ENCODE measurements at places on chromosomes 11 and 22.

DNA sequence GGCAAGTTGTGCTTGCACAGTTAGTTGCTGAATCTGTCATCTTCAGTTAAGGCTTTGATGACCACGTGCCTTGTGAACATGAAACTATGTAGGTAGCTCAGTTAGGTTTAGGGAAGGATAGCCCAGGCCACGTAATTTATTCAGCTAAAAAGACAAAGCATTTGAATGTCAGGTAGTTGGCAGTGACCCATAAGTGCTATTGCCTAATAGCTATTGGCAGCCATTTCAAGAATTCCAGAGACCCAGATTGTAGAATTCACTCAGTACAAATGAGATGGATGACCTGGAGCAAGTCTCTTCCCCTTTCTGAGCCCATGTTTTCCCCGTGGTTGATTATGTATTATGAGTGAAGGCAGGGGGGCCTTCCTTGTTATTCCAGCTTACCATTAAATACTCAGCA lies 265.3 kb upstream of the ANO5 start:
- DNase-seq: no peak

GRCh38 chr11:44750551-44751465 lies 24.0 kb downstream of the TSPAN18 start:
- DNase-seq: no peak

DNA sequence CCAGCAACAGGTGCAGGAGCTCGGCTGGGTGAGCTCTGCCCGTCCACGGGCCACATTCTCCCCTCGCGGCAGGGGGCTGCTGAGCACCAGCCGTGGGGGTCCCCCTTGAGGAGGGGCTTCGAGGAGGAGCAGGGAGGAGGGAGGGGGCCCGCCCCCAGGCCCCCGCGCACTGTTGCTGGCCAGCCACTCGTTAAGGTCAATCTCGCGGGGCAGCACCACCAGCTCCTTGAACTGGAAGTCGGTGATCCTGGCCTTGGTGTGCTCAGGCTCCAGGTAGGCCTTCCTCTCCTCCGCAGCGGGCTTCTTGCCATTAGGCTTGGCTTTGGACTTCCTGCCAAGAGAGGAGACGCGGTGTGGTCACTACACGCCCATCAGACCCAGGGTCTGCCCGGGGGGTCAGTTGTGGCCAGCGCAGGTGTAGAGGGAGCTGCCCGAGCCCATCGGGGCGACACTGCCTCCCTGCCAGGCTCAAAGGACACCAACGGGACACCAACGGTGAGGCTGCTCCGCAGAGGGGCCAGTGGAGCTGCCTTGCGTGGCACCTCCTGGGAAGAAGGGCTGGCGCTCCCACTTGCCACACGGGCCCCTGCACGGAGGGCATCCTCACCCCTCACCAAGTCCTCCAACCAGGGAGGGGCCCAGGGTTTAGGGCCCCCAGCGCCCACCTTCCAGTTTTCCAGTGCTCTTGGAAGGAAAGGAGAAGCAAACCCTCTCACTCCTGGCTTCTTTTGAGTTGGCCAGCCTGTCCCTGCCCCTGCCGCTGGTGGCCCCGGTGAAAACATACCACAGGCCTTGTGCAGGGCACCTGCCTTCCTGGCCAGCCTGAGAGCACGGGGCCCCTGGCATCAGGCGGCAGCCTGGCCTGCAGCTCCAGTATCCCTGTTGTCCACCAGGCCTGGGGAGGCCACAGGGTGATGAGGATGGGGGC lies 5.8 kb downstream of the MOB2 start:
- DNase-seq: no peak

GRCh38 chr22:35377735-35378134 lies 3.2 kb upstream of the HMOX1 start:
- no peak for DNase-seq

GRCh38 chr22:41826430-41827383 lies 6.2 kb upstream of the SREBF2 start:
- no peak for DNase-seq

DNA sequence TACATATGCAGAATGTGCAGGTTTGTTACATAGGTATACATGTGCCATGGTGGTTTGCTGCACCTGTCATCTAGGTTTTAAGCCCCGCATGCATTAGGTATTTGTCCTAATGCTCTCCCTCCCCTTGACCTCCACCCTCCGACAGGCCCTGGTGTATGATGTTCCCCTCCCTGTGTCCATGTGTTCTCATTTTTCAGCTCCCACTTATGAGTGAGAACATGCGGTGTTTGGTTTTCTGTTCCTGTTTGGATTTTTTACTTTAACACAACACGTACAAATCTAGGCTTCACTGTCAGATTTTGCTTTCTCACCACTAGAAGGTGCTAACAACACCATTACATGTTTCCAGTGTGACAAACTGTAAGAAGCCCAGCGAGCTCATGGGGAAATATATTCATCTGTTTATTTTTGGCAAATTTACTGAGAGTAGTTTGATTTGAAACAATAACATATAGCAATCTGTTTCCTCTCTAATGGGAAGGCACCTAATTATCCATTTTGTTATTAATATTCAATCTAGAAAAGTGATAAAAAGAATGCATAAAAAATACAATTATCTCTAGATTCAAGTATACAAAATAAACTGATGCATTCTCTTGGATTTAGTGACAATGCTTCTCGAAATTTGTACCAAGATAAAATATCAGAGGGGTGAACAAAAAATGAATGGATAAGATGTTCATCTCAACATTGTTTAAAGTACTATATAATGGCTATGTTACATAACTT lies 23.2 kb upstream of the BIRC3 start:
- no peak for DNase-seq

DNA sequence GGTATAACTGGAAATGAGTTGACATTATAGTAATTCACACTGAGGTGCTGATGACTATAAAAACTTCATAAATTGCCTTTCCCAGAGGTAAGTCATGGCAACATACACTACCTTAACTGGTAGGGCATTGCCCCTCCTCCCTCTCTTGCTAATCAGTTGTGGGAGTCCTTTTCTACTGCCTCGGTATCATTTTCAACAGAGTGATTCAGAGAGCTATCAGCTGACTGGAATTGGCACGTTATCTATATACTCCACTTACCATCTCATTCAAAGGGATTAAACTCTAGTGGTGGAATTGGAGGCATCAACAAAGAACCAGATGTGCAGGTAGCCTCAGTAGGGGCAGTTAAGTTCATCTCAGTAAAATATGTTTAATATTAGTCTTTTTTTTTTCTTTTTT lies 8.0 kb upstream of the NUP160 start:
- DNase-seq: no peak

DNA sequence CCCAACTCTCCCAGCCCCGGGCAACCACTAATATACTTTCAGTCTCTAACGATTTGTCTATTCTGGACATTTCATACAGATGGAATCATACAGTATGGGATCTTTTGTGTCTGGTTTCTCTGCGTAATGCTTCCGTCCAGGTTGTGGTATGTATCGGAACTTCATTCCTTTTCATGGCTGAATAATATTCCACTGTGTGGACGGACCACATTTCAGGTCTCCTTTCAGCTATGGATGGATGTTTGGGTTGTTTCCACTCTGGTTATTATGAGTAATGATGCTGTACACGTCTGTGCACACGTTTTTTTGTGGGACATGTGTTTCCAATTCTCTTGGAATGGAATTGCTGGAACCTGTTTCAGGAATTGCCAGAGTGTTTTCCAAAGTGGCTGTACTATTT lies 17.4 kb upstream of the CPT1A start:
- no peak for DNase-seq

- no peak for DNase-seq
Measured at GRCh38 chr11:92480499-92480898, 255.9 kb downstream of the FAT3 start.

- no peak for DNase-seq
Measured at GRCh38 chr11:5178046-5178837, 22.2 kb downstream of the OR51V1 start.

- DNase-seq: no peak
Measured at GRCh38 chr22:44142421-44143104, 38.2 kb upstream of the PARVG start.

- no peak for DNase-seq
Measured at GRCh38 chr11:105393326-105393725, 216.5 kb upstream of the GRIA4 start.

DNA sequence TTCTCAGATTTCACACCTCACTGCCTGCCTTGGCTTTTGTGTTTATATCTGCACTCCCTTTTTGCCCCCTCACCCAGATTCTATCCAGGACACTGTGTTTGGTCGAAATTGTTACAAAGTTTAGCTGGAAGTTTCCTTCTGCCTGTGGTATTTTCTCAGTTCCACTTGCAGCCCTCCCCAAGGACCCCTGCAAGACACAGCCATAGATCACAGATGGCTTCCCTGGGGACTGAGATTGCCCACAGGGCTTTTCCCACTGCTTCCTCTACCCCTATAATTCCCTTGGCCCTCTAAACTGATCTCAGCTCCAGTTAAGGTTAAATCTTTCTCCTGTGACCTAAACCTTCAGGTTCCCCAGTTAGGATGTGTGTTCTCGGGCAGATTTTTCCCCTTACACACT lies 146.1 kb upstream of the C11orf87 start:
- DNase-seq: no peak

DNA sequence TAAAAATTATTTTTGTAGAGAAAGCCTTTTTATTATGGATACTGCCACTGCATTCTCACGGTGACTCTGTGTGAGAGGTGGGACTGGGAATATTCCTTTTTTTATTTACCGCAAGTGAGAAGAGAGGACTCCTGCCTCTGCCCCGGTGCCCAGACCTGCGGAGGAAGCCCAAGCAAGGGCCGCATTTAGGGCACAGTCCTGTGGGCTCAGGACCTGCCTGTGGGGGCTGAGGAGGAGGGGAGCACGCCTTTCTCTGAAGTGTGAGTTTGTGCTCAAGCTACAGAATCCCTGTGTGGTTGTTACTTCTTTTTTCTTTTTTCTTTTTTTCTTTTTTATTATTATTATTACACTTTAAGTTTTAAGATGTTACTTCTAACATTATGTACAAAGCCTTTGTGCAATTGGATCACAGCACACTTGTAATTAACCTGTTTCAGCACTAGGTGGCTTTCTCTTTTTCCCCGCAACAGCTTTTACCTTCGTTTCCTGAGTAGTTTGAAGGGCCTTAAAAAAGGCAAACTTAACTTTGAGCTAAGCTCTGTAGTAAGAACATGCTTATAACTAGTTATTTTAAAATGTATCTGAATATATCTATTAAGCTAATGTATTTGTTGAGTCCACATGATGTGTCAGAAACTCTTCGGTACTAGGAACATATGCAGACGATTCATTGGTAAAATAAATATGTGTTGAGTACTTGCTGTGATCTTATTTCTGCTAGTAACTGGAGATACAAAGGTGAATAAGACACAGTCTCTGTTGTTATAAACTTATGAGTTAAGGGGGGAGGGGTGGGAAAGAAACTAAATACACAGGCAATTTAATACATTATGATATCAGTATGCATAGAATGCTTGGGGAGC lies 18.3 kb downstream of the AMOTL1 start:
- DNase-seq: no peak

- DNase-seq: no peak
Measured at GRCh38 chr11:42407341-42407740, 904.5 kb upstream of the API5 start.

- no peak for DNase-seq
Measured at GRCh38 chr22:20889025-20889704, 28.0 kb upstream of the CRKL start.

GRCh38 chr11:73659961-73660360 lies 13.6 kb downstream of the PLEKHB1 start:
- no peak for DNase-seq

DNA sequence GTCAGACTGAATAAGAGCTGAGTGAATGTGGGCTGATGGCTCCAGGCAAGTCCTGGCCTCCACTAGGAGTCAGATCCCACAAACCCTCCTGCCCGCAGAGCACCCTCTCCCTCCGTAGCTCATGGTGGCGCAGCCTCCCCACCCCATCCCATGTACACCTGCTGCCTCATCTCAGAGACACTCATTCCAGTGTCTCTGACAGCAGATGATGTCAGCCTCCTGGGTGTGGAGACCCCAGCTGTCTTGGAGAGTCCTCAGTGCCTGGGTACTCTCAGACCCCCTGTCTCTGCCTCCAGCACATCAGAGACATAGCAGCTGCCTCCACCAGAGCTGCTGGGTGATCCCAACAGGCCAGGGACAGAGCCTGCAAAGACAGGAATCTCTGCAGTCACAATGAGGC lies 9.5 kb downstream of the IGLL5 start:
- no peak for DNase-seq

GRCh38 chr11:33706546-33706945 lies 5.9 kb upstream of the C11orf91 start:
- DNase-seq: no peak

DNA sequence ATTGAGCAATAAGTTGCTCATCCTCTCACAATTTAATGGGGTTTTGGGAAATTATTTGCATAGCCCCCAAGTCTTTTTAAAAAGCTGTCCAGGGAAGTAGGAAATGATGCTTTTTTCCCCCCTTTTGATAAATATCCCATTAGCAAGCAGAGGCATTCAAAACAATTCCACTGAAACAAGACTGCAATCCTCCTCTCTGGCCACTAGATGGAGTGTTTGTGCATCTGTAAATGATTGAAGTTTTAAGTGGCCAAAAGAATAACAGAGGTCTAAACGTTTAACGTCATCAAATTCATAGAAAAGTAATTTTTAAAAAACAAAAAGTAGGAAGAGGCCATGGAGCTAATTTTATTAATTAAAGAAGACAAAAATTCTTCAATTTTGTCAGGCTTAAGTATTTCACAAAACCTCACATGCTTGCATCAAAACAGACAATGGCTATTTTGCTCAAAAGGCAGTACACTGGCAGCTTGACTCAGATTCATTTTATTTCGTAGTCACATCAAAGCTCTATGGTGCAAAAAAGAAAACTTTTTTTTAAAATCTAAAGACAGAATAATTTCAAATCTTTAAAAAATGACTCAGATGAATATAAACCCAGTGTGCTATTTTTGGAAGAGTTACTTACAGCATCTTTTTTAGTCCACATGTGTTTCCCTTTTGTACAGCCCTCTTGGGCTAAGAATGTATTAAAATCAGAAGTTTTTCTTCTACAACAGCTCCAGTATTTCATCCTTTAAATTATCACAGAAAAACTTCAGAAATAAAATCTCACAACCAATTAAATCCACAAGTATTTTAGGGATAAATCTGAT lies 17.8 kb downstream of the CHORDC1 start:
- no peak for DNase-seq

- DNase-seq: no peak
Measured at GRCh38 chr11:77071077-77071476, 4.3 kb downstream of the CAPN5 start.

DNA sequence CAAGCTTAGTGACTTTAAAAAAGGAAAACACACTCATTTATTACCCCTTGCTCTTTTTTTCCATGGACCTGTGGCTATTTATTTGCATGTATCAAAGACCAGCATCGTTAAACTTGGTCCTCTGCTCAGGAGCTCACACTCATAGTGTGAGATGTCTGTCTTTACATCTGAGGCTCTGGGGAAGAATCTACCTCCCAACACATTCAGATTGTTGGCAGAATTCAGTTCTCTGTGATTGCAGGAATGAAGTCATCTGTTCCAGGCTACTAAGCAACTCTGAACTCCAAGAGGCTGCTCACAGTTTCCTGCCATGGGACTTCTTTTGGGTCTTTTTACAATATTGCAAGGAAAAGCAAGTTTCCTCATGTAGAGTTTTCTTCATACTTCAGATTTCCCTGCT lies 138.8 kb downstream of the LRRC4C start:
- no peak for DNase-seq

DNA sequence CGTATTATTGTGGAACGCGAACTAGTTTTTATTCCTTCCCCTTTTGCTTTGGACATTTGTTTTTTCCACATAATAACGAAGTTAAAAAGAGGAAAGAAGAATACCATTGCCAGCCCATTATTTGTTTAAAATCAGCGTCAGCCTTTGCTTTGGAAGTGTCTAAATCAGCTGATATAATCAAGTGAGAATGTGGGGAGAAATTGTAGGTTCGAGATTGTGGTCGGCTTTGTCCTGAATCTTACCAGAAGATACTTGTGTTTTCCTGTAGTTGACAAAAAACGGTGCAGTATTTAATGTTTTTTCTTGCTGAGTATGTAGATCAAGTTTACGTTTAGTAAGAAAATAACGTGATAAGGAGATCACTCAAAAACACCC lies 935 bp downstream of the ZNF143 start:
- no peak for DNase-seq

Data from stimulated activated CD4-positive, alpha-beta T cell treated with anti-CD3 and anti-CD28 coated beads, Interleukin-1b, Interleukin-23, amount 100 ng/mL, for 48 hours (primary cell).